H1 (cell line): ENCODE measurements at places on chromosomes 5 and 9. TPM values are rescaled to one million over a fixed set of nuclear protein-coding genes. Genes with fewer than 3 reads are reported as not detected.

- no peak for DNase-seq
Observed at GRCh38 chr9:16727452-16728136, 142.9 kb downstream of the BNC2 start.

DNA sequence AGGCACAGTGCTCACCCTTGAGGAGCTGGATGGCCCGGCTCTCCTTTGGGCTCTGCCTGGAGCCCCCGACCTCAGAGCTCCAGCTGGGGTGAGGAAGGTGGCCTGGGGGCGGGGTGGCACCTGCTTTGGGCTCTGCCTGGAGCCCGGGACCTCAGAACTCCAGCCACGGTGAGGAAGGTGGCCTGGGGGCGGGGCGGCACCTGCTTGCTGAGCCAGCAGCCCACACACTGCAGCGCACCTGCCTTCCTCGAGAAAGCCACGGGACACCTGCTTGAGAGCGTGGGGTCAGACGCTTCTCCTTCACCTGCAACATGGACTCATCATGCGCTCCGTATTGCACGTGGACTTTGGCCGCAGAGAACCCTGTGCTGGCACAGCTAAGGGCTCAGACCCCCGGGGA lies 51.8 kb downstream of the IRX2 start:
- DNase-seq, result no peak

DNA sequence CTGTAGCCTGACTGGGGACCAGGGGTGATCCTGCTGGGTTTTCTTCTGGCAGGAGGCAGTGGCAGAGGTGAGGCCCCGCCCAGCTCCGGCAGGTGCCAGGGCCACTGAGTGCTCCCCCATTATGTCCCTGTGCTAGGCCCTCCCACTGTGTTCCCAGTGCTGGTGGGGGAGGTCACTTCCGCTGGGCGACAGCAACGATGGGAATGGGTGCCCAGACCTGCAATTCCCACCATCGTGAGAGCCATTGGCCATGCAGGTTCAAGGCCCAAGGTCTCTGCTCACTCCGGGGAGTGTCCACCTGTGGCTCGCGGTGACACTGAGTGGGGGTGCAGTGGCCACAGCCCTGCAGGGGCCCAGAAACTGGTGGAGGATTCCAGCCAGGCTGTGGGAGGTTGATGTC lies 98.6 kb downstream of the RXRA start:
- no peak for DNase-seq

- no peak for DNase-seq
Observed at GRCh38 chr5:180115326-180116076, 43.9 kb upstream of the RNF130 start.

DNA sequence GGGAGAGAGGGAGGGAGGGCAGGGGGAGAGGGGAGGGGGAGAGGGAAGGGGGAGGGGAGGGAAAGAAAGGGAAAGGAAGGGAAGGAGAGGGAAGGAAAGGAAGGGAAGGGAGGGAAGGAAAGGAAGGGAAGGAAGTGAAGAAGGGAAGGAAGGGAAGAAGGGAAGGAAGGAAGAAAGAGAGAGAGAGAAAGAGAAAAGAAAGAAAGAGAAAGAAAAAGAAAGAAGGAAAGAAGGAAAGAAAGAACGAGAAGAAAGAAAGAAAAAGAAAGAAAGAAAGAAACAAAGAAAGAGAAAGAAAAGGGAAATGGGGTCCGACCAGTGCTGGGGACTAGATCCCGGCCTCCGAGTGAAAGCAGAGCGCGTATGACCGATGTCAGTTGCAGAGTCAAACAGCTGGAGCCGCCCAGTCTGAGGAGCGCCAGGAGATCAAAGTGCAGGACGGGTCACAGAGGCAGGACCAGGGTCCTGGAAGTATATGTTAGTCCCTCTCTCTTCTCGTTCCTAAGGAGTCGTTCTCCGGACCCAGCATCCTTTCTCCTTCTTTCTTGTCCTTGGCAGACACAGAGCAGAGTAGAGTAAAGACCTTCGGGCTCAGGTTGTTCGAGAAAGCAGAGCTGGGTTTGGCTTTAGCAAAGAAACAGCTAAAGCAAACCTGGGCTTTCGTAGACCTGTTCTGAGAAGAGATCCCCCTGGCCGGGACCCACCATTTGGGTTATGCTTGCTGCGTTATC lies 305.4 kb upstream of the MSX2 start:
- peak; percentile 65 for DNase-seq

GRCh38 chr5:14199902-14200301 lies 56.8 kb downstream of the TRIO start:
- DNase-seq, result no peak

- DNase-seq, result no peak
Observed at GRCh38 chr5:74507370-74508005, 133.0 kb downstream of the ENC1 start.

DNA sequence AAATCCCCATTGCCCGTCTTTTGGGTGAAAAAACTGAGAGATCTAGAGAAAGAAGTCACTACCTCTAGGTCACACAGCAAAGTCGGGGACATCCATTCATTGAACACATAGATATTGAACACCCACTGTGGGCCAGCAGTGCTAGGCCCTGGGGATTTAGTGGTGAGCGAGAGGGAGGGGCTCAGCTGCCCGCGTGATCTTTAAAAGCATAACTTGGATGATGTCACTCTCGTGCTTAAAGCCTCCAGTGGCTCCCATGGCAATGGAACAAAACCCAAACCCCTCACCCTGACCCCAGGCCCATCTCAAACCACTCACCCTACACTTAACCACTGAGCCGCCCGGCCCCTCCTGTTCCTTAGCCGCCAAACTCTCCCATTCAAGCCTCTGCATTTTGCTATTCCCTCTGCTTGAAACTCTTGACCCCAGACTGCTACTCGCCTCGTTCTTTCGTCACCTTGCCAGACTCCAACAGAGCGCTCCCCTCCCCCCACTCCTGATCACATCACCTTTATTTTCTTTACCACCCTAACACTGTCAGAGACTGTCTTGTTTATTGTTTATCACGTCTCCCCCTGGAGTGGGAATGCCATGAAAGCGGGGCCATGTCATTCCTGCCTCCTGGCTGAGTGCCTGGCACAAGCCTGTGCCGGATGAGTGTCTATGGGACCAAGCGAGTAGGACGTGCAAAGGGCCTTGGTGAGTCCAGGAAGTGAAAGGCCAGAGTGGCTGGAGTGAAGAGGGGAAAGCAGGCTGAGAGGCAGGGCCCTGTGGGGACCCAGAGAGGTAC lies 710 bp upstream of the PIP5KL1 start:
- no peak for DNase-seq

DNA sequence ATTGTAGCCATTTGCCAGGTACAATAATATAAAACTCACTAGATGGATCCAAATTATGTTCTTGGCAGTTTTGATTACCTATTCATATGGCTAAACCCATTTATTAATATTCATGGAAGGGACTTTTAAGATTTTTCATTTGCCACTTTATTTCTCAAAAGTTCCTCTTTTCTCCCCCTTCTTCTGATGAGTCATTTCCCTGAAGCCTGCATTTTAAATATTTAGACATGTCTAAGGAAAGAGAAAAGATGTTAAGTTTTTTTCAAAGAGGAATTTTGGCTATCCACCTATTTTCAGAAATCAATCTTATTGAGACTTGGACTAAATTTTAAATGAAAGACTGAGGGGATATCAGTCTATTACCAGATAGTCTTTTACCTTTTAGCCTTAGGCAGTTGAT lies 1189.4 kb downstream of the EFNA5 start:
- DNase-seq, result no peak

GRCh38 chr5:109987355-109987754 lies 297.6 kb downstream of the MAN2A1 start:
- DNase-seq, result no peak

DNA sequence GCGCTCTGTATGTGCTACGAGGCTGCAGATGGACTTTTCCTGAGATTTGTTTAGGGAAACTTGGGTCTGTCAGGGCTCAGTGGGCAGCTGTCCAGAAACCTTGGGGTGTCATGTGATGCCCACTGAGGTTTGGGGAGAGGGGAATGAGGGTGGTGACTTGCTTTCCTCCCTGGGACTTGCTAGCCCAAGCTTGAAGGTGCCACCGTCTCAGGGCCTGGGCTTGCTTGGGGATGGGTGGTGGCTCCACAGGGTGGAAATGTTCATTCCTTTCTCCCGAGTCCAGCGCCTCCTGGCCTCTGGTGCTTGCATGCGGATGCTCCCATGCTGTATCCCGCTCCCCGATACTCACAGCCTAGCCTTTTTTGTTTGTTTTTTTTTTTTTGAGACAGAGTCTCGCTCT lies 33.3 kb downstream of the ZNF618 start:
- DNase-seq, result no peak

- DNase-seq, result no peak
Observed at GRCh38 chr5:91048073-91048472, 335.0 kb downstream of the ARRDC3 start.

The IFNA6 gene
- total RNA-seq, result not detected in 2 replicates

The NUTM2G gene
- 0.25 TPM in 1 of 2 replicates, not detected in the other for total RNA-seq

The GABRA6 gene
- total RNA-seq, result not detected in 2 replicates

The SPATA31D4 gene
- not detected in 2 replicates for total RNA-seq

The ORM2 gene
- 0.90 TPM in 1 of 2 replicates, not detected in the other for total RNA-seq

The GPRIN1 gene
- total RNA-seq, result 12.0 and 12.8 TPM in 2 replicates

The FST gene
- total RNA-seq, result 16.6 and 16.8 TPM in 2 replicates
